ENCODE measurements at places on chromosomes 13 and 19.

GRCh38 chr13:105377452-105377851 lies 1158.0 kb downstream of the EFNB2 start:
- DNase-seq, result no peak

- no peak for DNase-seq
Measured at GRCh38 chr19:54100561-54100960, at the start of gene OSCAR. OSCAR (minus strand) TSS chr19:54100803; CDS start chr19:54100792, 11 bp downstream.

DNA sequence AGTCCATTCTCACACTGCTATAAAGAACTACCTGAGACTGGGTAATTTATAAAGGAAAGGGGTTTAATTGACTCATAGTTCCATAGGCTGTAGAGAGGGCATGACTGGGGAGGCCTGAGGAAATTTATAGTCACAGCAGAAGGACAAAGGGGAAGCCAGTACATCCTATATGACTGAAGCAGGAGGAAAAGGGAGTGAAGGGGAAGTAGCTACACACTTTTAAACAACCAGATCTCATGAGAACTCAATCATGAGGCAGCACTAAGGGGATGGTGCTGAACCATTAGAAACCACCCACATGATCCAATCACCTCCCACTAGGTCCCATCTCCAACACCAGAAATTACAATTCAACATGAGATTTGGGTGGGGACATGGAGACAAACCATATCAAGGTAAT lies 209.1 kb downstream of the DIAPH3 start:
- no peak for DNase-seq

GRCh38 chr19:13150931-13151604 lies 857 bp downstream of the IER2 start:
- peak; percentile 58 for DNase-seq

- no peak for DNase-seq
Measured at GRCh38 chr13:31982124-31982523, 49.5 kb upstream of the FRY start.

- no peak for DNase-seq
Measured at GRCh38 chr13:46134961-46135522, 30.2 kb upstream of the CPB2 start.

DNA sequence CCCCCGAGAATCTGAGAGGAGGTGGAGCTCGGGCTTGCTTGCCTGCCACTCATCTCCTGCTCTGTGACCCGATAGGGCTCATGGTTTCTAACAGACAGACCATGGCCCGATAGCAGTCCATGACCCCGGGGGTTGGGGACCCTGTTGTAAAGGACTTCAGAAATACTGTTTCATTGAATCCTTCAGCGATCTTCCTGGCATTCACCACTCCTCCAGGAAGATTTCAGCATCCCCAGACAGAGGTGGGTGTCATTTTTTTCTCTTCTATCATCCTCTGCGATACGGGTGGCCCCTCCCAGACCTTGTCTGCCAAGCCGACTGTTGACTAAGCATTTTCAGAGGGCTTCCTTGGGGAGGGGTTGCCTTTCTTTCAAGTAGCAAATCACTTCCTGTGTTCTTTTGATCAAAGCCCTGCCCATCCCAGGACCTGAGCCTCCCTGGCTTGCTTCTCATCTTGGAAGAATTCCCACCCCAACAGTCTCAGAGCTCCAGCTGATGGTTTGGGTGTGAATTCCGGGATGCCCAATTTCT lies 1.7 kb downstream of the MYO1F start:
- DNase-seq, result no peak

DNA sequence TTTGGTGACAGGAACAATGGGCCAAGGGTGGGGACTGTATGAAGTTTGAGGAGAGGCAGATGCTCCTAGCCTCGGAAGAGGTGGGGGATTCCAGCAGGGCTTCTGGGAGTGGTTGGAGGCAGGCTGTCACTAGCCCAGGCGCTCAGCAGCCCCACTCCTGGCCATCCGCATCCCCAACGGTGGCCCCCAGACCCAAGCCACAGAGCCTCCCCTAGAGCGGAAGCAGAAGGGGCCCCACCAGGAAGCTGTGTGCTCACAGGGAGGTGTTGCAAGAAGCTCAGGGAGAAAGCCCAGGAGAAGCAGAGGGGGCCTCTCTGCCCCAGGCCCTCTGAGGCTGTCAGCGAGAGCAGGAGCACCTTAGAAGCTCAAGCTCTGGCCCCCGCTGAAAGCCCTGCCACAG lies 8.3 kb downstream of the PRAM1 start:
- no peak for DNase-seq

GRCh38 chr13:101305981-101306411 lies 110.3 kb downstream of the NALCN start:
- DNase-seq, result no peak

GRCh38 chr13:110131424-110131823 lies 175.5 kb downstream of the COL4A1 start:
- DNase-seq, result no peak

DNA sequence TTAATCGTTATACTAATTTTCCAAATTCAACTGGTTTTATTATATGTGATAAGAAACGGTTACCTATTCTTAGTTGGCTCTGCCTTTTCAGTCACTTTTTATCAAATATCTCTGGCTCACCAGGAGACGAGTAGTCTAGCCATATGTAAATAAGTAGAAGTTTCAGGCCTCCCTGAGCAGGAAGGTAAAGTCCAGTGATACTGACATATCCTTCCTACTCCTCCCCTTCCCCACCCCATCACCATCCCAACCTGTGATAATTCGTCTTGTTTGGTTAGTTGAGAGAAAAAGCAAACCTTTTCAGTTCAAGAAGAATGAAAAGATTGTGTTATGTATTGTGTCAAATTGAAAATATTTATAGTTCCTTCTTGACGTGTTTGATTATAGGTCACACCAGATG lies 53.9 kb downstream of the TM9SF2 start:
- DNase-seq, result no peak

GRCh38 chr19:988081-988480 lies 3.9 kb downstream of the WDR18 start:
- DNase-seq, result no peak

GRCh38 chr19:18995804-18996241 lies 37.5 kb downstream of the SUGP2 start:
- peak; percentile 59 for DNase-seq

GRCh38 chr19:33100894-33101644 lies 20.1 kb downstream of the GPATCH1 start:
- no peak for DNase-seq

GRCh38 chr13:111484959-111485358 lies 164.5 kb downstream of the TEX29 start:
- no peak for DNase-seq

DNA sequence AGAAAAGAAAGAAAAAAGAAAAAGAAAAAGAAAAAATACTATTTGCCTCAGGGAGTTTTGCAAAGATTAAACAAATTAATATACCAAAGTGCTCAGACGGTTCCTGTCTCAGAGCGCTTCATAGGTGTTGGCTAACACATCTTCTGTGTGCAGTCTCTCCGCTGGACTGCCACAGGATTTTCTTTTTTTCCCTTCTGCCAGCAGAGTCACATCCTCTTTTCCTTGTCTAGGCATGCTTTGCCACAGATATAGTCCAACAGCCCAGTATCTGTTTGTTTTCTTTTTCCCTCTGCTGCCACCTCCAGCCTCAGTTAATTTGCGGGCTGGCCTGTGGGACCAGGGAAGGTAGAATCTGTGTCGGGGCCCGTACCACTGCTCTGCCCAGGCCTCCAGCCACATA lies 3.4 kb upstream of the URAD start:
- no peak for DNase-seq

- DNase-seq, result no peak
Measured at GRCh38 chr13:106143930-106144709, 391.3 kb downstream of the EFNB2 start.

DNA sequence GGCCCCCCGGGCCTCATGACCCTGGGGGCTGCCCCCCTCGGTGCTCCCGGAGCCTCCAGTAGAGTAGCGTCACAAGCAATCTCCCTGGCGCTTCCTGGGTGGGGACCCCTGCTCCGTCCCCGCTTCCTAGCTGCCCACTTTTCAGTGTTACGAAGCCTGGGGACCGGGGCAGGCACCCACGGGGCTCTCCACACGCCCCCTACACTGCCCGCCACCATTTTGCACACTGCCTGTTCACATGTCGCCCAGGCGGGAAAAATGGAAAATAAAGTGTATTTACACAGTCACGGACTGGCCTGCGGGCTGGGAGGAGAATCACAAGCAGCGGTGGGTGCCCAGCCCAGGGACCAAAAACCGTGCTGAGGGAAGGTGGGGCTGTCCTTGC lies 9.5 kb downstream of the PRR36 start:
- no peak for DNase-seq

DNA sequence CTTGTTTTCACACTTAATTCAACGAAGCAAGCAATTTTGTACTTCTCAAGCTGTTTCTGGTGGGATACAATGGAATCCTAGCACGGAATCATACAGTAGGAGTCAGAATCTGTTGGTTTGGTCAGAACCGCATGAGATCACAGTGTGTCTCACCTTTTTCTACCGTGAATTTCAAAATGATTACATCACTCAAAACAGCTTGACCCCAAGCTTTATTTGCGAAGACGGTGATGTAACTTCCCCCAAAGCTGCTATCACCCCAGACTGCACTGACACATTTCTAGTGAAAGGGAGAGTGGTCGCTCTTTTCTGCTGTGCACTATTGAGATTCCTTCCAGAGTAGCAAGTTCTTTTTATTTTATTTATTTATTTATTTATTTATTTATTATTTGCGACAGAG lies 9.6 kb downstream of the C19orf18 start:
- no peak for DNase-seq

DNA sequence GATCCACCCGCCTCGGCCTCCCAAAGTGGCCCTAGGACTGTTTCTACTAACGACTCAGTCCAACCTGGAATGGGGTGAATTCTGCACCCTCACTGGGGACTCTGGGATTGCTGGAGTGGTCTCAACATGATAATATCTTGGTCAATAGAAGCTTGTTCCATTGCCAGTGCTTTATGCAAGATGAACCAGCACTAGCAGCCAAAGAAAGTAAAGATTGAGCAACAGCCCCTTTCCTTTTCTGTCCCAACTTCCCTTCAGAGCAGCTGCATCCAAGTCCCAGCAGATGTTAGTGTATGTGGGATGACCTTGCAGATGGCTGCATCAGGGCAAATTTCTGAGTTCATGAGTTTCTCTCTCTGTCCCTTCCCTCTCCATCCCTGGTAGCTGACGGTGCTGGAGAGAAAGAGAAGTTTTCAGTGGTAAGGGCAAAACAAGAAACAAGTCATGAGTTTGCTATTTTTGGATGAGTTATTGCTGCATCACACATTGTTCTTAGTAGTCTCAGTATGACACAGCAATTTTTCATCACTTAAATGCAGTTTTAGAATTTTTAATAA lies 183.6 kb upstream of the EDNRB start:
- no peak for DNase-seq

DNA sequence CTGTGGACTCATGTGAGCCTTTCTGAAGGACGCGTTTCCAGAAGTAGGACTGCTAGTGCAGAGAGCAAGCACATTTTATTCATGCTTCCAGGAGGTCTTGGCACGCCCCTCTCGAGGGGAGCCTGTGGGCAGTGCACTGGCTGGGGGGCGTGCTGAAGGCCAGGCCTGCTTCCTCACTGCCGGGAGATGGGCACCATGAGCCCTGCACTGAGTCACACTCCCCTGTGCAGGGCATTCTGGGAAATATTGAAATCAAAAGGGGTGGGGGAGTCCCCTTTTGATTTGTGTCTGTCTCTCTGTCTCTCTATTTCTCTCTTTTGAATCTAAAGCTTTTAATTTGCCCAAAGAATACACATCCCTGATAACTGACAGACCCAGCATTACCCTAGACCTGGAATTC lies 34.0 kb downstream of the DPF1 start:
- no peak for DNase-seq

DNA sequence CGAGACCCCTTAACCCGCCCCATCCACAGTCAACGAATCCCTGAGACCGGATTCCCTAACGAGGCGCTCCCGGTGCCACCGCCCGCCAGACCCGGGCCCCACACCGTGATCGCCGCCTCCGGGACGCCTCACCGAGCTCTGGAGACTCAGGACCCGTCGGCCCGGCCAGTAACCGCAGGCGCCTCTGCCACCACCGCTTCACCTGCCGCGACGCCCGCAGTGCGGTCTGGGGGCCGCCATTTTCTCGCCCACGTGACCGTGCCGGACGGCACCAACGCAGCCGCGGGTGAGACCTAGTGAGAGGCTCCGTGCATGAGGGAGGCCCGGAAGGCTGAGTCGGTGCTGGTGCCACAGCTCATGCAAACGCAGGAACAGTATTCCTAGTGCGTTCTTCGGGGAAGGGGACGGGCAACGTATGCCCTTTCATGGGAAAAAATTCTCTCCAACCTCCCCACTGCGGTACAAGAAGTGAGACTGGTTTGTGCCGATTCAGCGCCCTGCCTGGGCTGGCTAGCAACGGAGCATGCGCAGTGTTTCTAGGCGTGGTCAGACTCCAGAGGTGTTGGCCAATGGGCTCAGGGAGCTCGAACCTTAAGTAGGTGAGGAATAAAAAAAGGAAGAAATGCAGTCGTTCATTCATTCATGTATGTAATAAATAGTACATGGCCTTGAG lies at the start of gene DOHH:
DOHH (minus strand) TSS at position 246 of the 673 bp plus-strand sequence. CDS start 3,860 bp downstream, outside the sequence.
- peak; percentile 91 for DNase-seq

GRCh38 chr13:84662491-84662890 lies 780.2 kb upstream of the SLITRK1 start:
- no peak for DNase-seq

DNA sequence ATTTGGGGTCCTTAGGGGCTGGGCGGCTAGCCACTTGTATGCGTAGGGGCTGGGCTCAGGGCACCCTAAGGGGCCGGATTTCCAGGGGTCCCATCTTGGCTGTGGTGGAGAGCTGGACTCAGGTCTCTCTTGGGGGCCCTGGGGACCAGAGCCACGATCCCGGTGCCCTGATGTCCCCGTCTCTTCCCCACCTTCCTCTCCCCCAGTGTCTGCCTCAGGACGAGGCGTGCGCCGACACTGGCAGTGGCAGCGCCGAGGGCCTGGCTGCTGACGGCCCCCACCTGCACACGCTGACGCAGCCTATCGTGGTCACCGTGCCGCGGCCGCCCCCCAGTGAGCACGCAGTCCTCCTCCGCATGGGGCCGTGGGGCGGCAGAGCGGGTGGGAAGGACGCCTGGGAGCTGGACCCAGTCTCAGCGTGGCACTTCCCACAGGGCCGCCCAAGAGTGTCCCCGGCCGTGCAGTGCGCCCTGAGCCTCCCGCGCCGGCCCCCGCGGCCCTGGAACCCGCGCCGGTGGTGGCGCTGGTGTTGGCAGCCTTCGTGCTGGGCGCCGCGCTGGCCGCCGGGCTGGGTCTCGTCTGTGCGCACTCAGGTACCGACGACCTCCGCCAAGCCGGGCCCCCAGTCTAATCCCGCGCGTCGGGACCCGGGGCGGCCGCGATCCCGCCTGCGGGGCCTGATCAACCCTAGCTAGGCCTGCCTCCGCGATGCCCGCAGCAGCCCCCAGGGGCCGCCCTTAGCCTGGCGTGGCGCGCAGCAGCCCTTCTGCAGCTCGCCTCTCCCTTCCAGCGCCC lies 2.7 kb upstream of the SNAPC2 start:
- DNase-seq, result peak; percentile 86

Measured in H1 (cell line).